ENCODE measurements at places on chromosomes 2 and 18. TPM values are rescaled to one million over a fixed set of nuclear protein-coding genes. Genes with fewer than 3 reads are reported as not detected.
A peak's percentile ranks its signal among the peaks of the same experiment; 100 is the strongest.

- H3K36me3 ChIP-seq = no peaks in the 10 kb centered on the region
- H3K27ac ChIP-seq = no peak overlapping the region
- H3K4me3 ChIP-seq = no peak overlapping the region
Observed at GRCh38 chr2:152542337-152542994, 174.8 kb downstream of the PRPF40A start.

DNA sequence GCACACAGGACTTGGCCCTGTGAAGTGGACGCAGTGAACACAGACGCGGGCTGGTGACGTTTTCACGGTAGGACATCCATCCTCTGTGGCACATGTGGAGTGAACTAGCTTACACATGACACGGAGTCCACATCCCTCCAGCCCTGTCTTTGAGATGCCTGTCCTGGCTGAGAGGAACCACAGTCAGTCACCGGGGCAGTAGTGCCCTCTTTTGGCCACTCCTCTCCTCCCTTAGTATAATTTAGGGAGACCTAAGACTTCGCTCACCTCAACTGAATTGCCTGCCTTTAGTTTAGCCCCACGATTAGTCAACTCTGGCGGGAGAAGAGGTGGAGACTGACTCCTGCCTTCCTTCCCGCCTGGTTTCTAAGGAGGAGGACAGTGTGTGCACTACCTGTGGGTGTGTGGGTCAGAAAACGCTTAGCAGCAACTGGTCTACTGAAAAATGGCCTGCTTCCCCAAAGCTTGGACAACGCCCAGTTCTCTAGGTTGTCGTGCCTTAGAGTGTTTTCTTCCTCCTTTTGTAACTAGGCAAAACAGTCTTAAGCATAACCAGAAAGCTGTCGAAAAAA lies 70.6 kb downstream of the MBP start:
- DNase-seq = no peak
- peaks cover 95% of the 10 kb centered on the region for H3K4me1 ChIP-seq
- peaks cover 10% of the 10 kb centered on the region for H3K36me3 ChIP-seq
- no peaks in the 10 kb centered on the region for H3K27me3 ChIP-seq
- peak overlapping the region; percentile 77 for H3K27ac ChIP-seq

DNA sequence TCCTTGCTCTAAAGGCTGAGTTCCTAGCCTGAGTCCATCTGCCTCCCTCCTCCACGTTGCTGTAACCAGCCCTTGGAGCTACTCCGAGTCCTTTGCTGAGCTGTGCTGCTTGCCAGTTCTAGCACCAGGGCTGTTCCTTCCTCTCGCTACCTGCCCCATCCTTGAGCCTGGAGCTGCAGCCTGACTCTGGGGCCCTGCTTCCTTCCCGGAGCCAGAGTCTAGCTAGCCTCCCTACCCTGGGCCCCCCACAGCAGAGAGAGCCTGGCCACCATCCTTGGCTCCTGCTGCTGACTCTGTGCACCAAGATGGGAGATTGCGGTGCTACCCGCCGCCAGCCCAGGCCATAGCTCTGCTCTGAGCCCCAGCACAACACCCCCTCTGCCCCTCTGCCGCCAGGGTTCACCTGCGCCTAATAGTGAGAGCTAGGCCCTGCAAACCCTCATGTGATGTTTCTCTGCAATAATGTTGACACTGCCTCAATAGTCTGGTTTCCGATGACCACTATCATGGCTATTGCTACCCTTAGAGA lies 135.9 kb upstream of the ASB18 start:
- DNase-seq = no peak
- H3K4me1 ChIP-seq = no peaks in the 10 kb centered on the region

DNA sequence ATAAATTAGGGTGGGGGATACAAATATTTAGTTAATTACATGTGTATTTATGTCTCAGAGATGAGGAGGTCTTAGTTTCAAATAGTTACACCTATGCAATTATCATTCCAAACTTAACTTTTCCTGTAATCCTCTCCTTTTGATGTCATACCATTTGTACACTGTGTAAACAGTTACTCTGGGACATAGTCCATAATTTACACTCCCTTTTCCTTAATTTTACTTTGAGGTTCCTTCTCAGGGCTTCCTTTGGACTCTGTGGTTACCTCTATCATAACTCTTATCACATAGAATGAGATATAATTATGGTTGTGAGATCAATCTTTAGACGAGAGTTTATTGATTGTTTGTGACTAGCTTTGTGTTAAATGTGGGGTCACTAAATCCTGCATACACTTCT lies 84.4 kb downstream of the DPP10 start:
- no peak for DNase-seq
- no peaks in the 10 kb centered on the region for H3K27me3 ChIP-seq
- H3K4me1 ChIP-seq = no peaks in the 10 kb centered on the region
- no peaks in the 10 kb centered on the region for H3K36me3 ChIP-seq
- H3K27ac ChIP-seq = no peak overlapping the region

GRCh38 chr2:205461169-205461568 lies 221.1 kb upstream of the NRP2 start:
- H3K36me3 ChIP-seq = no peaks in the 10 kb centered on the region
- no peak overlapping the region for H3K4me3 ChIP-seq
- DNase-seq = no peak
- no peak overlapping the region for H3K27ac ChIP-seq

DNA sequence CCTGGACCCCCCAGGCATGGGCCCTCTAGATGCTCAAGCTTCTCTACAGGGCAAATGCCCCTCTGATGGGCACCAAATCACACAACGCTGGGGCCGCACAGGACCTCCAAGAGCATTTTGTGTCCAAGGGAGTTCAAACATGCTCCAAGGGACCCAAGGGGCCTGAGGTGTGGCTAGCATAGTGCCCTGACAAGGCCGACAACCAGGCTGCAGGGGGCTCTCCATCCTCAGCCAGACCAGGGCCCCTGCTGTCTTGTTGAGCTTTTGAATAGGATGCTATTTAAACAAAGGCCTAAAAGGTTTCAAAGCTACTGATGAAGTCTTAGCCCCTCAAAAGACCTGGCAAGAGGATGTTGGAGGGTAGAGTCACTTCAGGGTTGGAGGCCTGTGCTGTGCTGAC lies 33.1 kb downstream of the EN1 start:
- H3K27ac ChIP-seq = no peak overlapping the region
- DNase-seq = no peak
- H3K4me1 ChIP-seq = no peaks in the 10 kb centered on the region
- H3K4me3 ChIP-seq = no peak overlapping the region
- H3K27me3 ChIP-seq = peaks cover 6% of the 10 kb centered on the region

DNA sequence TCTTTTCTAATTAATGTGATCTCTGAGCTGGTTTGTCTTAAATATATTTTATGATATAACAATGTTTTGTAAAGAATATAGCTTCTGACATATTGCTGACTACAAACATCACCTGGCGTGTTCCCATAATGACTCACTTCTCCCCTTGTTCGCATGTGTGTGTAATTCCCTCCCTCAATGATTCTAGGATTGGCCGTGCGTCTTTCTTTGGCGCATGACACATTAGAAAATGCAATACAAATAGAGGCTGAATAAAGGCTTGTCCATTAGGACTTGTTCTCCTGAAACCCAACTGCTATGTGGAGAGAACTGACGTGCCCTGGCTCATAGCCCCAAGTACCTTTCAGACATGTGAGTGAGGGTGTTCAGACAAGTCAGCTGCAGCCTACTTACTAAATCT lies 159.7 kb upstream of the CDH20 start:
- H3K27ac ChIP-seq = no peak overlapping the region
- no peaks in the 10 kb centered on the region for H3K36me3 ChIP-seq
- no peak for DNase-seq
- no peaks in the 10 kb centered on the region for H3K27me3 ChIP-seq
- H3K4me3 ChIP-seq = no peak overlapping the region
- H3K4me1 ChIP-seq = no peaks in the 10 kb centered on the region

- no peak for DNase-seq
- no peaks in the 10 kb centered on the region for H3K27me3 ChIP-seq
- H3K4me1 ChIP-seq = no peaks in the 10 kb centered on the region
Observed at GRCh38 chr2:23426263-23426905, 41.4 kb downstream of the KLHL29 start.

GRCh38 chr2:234690569-234691213 lies 193.8 kb upstream of the ARL4C start:
- no peak overlapping the region for H3K4me3 ChIP-seq
- DNase-seq = no peak
- H3K4me1 ChIP-seq = no peaks in the 10 kb centered on the region
- H3K27me3 ChIP-seq = no peaks in the 10 kb centered on the region
- H3K36me3 ChIP-seq = no peaks in the 10 kb centered on the region

GRCh38 chr2:230423851-230424458 lies 8.0 kb downstream of the SP100 start:
- H3K27ac ChIP-seq = no peak overlapping the region
- H3K4me1 ChIP-seq = peaks cover 78% of the 10 kb centered on the region
- H3K4me3 ChIP-seq = no peak overlapping the region
- peaks cover 5% of the 10 kb centered on the region for H3K36me3 ChIP-seq
- DNase-seq = no peak

DNA sequence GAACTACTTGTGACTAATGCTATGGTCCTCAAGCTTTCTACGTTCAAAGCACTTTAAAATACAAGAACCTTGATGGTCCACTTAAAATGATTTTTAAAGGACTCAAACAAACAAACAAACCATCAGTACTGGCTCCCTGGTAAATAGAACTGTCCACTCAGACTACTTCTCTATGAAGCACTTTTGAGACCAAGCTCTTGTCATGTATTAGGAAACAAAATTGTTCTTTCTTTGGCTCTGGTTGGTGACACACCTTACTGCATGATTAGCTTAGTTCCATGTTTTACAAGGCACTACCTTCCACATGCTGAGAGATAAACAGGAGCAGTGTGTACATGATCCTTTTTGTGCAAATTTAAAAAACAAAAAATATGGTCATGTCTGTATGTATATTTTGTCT lies 19.7 kb downstream of the DARS1 start:
- H3K36me3 ChIP-seq = no peaks in the 10 kb centered on the region
- DNase-seq = no peak
- H3K4me3 ChIP-seq = no peak overlapping the region
- peaks cover 34% of the 10 kb centered on the region for H3K4me1 ChIP-seq
- no peak overlapping the region for H3K27ac ChIP-seq

DNA sequence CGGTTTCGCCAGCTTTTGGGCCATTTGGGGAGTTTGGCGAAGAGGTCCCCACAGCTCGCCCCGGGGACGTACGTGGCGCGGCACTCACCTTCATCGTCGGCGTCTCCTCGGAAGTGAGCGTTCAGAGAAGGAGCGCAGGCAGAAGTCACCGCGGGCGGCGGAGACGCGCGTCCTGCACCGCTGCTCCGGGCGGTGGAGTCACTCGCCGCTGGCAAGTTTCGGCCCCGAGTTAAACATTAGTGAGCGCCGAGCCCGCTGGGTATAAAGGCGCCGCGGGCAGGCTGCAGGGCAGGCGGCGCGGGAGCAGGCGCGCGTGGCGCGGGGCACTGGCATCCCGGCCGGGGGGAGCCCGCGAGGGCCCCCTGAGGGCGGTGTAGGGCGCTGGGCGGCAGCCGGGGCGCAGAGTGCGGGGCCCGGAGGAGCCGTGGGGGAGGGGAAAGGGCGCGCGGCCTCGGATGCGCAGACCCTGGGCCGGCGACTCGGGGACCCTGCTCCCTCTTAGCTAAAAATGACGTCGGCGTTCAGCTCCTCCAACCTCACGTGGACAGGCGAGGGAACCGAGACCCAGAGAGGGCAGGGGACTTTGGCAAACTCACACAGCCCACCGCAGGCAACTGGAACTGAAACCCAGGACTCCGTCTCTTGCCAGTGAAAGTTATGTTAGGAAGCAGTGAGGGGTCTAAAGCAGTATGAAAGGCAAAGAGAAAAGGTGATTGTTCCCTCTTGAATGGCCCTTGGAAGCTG lies at the start of gene DPP4:
TSS of gene DPP4 (minus strand) at position 328 of the 744 bp plus-strand sequence. CDS start at position 94, 234 bp downstream.
- H3K36me3 ChIP-seq = no peaks in the 10 kb centered on the region
- H3K4me3 ChIP-seq = peak within 1 kb of the TSS; percentile 76
- H3K27ac ChIP-seq = peak within 1 kb of the TSS; percentile 78
- H3K27me3 ChIP-seq = no peaks in the 10 kb centered on the region
- H3K4me1 ChIP-seq = peaks cover 45% of the 10 kb centered on the region
- peak; percentile 58 for DNase-seq

ATP6V1B1 gene
- not detected for total RNA-seq

DNA sequence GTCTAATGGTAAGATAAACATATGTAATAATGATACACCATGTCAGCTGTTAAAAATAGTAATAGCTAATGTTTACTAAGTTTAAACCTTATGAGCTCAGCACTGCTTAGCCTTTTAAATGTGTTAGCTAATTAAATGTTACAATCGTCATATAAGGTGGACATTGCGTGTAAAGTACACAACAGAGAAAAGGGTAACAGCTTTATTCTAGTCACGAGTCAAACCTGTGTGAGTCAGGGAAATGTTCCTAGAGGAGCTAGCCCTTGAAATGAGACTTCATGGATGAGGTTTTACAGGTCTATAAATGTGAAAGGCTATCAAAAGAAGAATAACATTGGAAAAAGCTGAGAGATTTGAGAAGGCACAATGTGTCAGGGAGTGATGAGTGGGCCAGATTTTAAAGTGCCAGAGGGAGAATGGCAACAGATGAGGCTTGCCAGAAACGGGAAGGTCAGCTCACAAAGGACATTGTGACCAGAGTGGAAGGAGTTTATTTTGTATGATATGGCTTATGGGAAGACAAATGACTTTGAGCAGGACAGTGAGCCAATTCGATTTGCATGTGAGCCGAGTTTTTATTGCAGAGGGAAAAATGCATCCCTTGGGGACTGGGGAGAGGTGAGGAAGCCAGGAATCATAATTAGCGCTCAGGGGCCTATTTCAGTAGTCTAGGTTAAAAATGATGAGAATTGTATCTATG lies 276.3 kb downstream of the CTNNA2 start:
- H3K4me3 ChIP-seq = no peak overlapping the region
- DNase-seq = no peak
- no peaks in the 10 kb centered on the region for H3K27me3 ChIP-seq
- no peak overlapping the region for H3K27ac ChIP-seq
- H3K4me1 ChIP-seq = no peaks in the 10 kb centered on the region
- H3K36me3 ChIP-seq = no peaks in the 10 kb centered on the region

CCNYL1 gene
- total RNA-seq = 10.5 TPM

FOXI3 gene
- not detected for total RNA-seq

NYAP2 gene
- not detected for total RNA-seq

MERTK gene
- total RNA-seq = 0.67 TPM

- H3K4me1 ChIP-seq = no peaks in the 10 kb centered on the region
- no peak overlapping the region for H3K4me3 ChIP-seq
- no peaks in the 10 kb centered on the region for H3K36me3 ChIP-seq
Observed at GRCh38 chr2:118584877-118585276, 262.6 kb downstream of the EN1 start.

ASXL3 gene
- total RNA-seq = not detected

Measured in CD4-positive, alpha-beta memory T cell (primary cell).